Caco-2 (cell line): ENCODE measurements at places on chromosomes 13 and 19. TPM values are rescaled to one million over a fixed set of nuclear protein-coding genes. Genes with fewer than 3 reads are reported as not detected.
A peak's percentile ranks its signal among the peaks of the same experiment; 100 is the strongest.

Gene LILRA6
- not detected in 2 replicates for total RNA-seq

Gene SPRED3
- 2.9 and 3.5 TPM in 2 replicates for total RNA-seq

Gene SPACA4
- total RNA-seq = not detected in 2 replicates

Gene ZNF57
- 5.8 and 7.6 TPM in 2 replicates for total RNA-seq

Gene SIGLECL1
- total RNA-seq = not detected in 2 replicates

Gene EBI3
- 0.68 and 0.81 TPM in 2 replicates for total RNA-seq

GRCh38 chr19:48999481-49000325, 6.0 kb downstream of the RUVBL2 start:
- DNase-seq = peak; percentile 59
- H3K4me3 ChIP-seq = no peak overlapping the region
- H3K4me1 ChIP-seq = no peaks in the 10 kb centered on the region
- H3K27me3 ChIP-seq = no peaks in the 10 kb centered on the region
- no peaks in the 10 kb centered on the region; the same call in 1 of the 2 replicates for H3K36me3 ChIP-seq

DNA sequence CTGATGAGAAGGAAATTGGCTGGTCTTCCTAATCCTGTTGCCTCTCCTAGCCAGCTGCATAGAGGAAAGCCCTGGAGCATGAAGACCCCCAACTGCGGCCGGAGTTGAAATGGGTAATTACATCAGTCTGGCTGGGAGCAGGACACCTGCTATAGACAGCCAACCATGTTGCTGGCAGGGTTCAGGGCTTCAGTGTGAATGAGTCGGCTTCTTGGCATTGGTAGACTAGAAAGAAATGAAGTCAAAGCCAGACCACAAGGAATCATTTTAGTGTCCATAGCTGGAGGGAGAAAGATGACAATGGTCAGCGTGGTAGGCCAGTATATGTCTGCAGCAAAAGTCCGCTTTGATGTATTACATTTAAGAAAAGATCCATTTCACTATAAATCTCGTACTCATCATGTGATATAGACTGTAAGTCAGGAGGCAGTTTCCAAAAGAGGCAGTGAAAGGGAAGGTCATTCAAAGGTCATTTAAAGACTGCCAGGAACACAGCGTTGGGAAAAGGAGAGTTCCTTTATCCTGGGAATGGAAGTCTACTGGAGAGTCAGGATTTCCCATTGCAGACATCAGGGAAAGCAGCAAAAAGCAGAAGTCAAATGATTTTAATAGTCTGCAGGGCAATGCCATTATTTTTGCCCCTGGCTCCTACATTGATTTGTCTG, 262.7 kb downstream of the DNAJC15 start:
- no peak overlapping the region for H3K27ac ChIP-seq
- H3K4me3 ChIP-seq = no peak overlapping the region
- no peaks in the 10 kb centered on the region for H3K36me3 ChIP-seq

GRCh38 chr13:51113969-51114368, 2.9 kb upstream of the C13orf42 start:
- no peaks in the 10 kb centered on the region for H3K36me3 ChIP-seq
- no peaks in the 10 kb centered on the region for H3K27me3 ChIP-seq

DNA sequence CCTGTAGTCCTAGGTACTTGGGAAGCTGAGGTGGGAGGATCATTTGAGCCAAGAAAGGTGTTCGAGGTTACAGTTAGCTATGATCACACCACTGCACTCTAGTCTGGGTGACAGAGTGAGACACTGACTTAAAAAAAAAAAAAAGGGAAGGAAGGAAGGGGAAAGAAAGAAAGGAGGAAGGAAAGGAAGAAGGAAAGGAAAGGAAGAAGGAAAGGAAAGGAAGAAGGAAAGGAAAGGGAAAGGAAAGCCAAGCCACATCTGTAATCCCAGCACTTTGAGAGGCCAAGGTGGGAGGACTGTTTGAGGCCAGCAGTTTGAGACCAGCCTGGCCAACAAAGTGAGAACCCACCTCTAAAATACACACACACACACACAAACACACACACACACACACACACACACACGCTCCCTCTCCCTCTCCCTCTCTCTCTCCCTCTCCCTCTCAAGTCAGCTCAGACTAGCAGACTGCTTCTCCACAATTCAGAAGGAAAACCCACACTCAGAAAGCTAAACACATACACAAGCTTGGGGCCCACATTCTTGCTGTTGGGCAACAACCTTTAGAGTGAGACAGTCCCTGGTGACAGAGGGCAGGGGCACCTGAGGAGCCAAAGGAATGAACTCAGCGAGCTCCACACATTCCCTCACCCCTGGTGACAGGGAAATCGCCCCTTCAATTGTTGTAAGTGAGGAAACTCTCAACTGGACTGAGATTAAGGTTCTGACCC, 2.7 kb downstream of the ZNF709 start:
- no peaks in the 10 kb centered on the region for H3K27me3 ChIP-seq
- H3K4me3 ChIP-seq = no peak overlapping the region
- no peaks in the 10 kb centered on the region for H3K36me3 ChIP-seq
- no peak for DNase-seq
